ENCODE measurements at places on chromosomes 2 and 18.
A peak's percentile ranks its signal among the peaks of the same experiment; 100 is the strongest.

GRCh38 chr2:200905618-200906296 is 16.6 kb downstream of the NIF3L1 start:
- DNase-seq: no peak

- no peak for DNase-seq
These were observed 41.6 kb downstream of the CRACDL start for GRCh38 chr2:98894331-98895000.

DNA sequence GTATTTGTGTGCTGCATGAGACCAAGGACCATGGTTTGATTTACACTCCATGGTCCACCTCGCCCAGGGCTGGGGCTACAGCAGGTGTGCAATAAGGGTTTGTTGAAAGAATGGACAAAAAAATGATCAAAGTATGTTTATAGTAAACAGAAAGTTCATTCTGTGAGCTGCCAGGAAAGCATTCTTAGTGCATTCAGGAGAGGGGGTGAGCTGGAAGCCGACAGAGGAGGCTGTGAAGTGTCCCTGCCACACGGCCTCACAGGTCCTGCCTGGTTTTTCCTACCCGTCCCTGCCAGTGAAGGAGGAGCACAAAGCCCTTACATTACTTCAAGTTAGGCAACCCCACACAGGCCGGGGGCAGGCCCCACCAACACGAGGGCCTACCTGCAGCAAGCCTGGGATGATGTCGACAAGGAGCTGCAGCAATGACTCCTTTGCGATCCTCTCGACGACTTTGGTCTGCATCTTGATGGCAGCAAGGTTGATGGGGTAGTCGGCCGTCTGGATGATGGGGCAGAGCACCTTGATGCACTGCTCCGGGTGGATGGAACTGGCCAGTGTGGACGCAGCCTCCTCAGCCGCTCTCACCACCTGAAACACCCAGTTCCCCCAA is 63.2 kb upstream of the TFCP2L1 start:
- DNase-seq: no peak

DNA sequence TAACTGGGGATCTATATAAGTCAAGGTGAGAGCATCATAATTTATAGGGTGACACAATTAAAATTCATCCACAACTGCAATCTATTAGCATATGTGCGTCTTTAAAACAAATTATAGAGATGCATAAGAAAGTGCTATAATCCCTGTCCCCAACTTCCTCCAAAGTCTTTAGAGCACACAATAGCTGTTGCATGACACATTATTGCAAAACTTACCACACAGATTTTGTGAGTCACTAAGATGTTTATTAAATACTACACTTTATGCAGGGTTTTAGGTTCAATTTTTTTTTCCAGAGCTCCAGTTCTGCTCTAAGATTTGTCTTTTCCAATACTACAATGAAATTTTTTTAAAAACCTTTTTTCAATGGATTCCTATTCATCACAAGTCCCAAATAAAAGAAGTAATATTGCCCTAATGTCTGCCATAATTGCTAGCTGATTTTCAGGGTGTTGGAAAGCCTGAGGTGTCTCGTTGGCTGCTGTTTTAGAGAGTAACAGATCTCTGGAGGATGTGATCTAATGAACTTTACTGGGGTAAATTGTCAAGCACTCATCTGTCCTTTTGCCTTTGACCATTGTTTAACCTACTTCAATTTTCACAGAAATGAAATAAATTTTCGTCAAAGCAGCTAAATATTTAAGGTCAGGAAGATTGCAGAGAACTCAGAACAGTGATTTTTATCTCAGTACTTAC is 250.5 kb upstream of the NETO1 start:
- peak; percentile 10 for DNase-seq

DNA sequence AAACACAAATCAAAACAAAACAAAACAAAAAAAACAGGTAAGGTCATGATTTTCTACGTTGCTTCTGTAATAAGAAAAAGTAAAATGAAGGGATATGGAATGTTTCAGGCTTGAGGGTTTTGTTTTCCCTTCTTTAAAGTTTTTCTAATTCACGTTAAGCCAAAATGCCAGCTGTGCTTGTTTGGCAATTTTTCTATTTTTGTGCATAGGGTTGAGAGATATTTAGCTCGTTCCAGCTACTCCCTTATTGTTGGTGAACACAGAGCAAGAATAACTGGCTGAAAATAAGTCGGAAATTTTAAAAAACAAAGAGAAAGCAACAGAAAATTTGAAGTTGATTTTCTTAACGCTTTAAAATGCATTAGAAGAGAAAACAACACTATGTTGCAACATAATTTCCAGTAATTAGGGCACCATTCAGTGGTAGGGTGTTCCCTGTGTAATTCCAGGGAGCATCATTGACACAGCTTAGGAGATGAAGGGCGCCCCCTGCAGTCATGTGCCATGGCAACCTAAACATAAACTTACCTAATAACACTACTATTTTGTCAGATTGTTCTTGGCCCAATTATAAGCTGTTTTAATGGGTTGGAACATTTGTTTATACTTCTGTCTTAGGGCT is 99.5 kb downstream of the DTNA start:
- no peak for DNase-seq

GRCh38 chr18:59311631-59312030 is 6.8 kb downstream of the CPLX4 start:
- peak; percentile 37 for DNase-seq

DNA sequence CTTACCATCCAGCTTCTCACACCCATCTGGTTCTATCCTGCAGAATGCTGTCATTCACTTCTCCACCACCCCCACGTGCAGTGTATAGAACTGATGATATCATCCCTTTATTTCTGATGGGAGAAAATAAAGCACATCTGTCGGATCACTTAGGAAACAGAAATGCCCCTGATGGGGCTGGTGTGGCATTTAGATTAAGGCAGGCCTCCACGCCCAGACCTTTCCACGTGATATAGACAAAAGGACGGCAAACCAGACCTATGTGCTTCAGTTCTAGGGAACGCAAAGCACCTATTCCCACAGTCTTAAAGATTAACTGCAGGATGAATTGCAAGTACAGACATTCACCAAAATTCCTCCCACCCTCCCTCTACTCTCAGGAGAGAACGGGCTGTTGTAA is 27.6 kb upstream of the CABLES1 start:
- DNase-seq: no peak

- DNase-seq: no peak
These were observed at the start of gene IAH1 for GRCh38 chr2:9474361-9475057. Gene IAH1, plus strand, starts transcription at chr2:9474551. Its CDS starts 16 bp downstream, at chr2:9474567.

DNA sequence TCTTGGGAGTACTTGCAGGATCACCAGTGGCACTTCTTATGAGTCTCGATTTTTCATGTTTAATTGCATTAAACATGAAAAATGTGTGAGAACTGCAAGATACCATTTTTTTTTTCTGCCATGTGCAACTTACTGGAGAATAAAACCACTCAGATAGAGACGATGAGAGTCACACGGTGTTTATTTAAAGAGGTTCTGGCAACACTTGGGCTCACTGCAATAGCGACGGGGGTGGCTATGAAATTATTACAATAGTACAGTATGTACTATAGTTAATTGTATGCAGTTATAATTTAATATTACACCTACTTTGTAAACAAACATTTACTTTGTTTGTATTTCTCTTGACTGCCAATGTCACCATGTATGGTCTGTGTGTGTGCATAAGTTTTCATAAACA is 479.8 kb downstream of the NUP35 start:
- no peak for DNase-seq

GRCh38 chr2:241854342-241855244 is 4.1 kb downstream of the PDCD1 start:
- no peak for DNase-seq

DNA sequence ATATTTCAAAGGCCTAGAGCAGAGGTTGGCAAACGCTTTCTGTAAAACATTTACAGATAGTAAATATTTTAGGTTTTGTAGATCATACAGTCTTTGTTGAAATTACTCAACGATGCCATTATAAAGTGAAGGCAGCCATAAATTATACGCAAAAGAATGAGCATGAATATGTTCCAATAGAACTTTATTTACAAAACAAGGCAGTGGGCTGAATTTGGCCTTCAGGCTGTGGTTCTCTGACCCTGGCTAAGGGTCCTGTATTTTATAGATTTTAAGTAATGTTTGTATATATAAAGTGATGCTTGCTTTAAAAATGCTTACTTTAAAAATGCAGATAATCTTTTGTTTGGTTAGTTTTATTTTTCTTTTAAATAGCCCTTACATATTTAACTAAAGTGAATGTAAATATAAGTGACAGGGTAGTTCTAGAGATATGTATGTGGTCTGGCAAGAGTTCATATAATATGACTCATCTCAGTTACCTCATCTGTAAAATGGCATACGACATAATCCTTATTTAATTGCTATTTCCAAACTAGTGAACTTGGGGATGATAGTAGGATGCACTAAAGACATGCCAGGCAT is 51.7 kb upstream of the ATP5MC3 start:
- peak; percentile 16 for DNase-seq

DNA sequence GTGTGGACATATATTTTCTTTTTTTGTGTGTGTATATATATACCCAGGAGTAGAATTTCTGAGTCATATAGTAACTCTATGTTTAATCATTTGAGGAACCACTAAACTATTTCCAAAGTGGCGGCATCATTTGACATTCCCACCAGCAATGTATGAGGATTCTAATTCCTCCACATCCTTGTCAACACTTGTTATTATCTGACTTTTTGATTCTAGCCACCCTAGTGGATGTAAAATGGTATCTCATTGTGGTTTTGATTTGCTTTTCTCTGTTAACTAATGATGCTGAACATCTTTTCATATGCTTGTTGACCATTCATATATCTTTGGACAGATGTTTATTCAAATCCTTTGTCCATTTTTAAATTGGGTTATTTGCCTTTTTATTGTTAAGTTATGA is 120.3 kb downstream of the TGFA start:
- DNase-seq: no peak

DNA sequence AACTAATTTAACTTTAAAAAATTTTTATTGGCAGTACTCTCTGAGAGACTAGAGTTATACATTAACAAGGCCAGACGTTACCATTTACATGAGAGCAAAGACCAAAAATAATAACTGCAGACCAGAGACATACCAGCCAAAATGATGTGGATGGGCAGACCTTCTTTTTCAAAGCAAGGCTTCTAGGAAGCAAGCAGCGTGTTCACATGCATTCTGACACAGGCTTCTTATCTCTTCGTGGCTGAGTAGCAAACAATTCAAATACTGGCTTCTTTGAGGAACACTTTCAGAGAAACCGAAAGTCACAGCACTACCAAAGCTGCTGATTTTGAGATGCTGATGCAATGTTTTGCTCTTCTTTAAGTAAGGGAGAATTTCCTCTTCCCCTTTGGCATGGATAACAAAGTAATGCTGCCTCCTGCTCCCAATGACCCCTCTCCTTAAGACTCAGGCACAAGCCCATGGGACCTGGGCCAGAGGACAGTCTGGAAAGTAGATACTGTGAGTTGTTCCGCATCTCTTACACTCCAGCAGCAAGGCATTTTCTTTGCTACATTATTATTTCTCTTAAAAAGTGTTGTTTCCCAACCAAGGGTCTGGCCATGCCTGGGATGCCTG is 181.9 kb downstream of the MREG start:
- no peak for DNase-seq

DNA sequence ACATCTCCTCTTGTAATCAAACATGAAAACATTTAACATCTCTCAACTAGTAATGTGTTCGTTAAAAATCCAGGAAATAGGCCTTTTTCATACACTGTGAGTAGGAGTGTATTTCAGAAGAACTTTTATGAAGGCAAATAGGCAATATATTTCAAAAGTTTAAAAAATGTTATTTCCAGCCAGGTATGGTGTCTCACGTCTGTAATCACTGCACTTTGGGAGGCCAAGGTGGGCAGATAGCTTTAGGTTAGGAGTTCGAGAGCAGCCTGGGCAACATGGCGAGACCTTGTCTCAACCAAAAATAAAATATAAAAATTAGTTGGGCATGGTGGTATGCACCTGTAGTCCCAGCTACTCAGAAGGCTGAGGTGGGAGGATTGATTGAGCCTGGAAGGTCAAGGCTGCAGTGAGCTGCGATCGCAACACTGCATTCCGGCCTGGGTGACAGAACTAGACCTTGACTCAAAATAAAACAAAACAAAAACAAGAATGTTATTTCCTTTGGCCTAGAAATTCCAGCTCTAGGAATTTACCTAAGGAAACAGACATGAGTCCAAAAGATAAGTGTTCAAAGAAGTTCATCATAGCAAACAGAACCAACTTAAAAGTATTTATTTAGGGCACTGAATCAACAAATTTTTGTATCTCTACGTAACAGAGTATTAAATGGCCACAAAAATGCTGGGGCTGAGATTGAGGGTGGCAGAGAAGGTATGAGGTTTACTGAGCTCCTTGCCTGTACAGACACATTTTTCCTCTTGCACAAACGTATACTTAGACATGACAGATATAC is 14.9 kb downstream of the RBKS start:
- no peak for DNase-seq

GRCh38 chr2:171227066-171227782 is 66.5 kb upstream of the TLK1 start:
- DNase-seq: no peak

GRCh38 chr2:164371916-164372315 is 249.4 kb downstream of the GRB14 start:
- DNase-seq: no peak

- DNase-seq: no peak
These were observed 828.7 kb downstream of the BCL11A start for GRCh38 chr2:59724746-59725145.

- no peak for DNase-seq
These were observed 24.7 kb upstream of the NMUR1 start for GRCh38 chr2:231554748-231555545.

GRCh38 chr18:48179001-48179400 is 230.2 kb downstream of the ZBTB7C start:
- DNase-seq: no peak

DNA sequence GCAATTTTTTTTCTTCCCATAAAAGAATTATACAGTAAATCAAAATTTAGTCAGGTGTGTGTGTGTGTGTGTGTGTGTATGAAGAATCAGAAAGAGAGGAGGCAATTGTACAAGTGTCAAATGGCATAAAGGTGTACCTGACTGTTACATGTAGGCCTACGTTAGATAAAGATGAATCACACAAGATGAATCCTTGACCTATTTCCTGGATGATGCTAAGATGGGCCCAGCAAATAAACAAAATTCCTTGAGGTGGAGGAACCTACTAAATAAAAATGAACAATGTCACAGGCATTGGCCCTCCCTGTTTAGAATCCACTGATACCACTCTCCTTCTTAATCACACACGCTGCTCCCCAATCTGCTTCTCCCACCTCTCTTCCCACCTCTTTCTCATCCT is 79.7 kb upstream of the LRATD1 start:
- DNase-seq: no peak

DNA sequence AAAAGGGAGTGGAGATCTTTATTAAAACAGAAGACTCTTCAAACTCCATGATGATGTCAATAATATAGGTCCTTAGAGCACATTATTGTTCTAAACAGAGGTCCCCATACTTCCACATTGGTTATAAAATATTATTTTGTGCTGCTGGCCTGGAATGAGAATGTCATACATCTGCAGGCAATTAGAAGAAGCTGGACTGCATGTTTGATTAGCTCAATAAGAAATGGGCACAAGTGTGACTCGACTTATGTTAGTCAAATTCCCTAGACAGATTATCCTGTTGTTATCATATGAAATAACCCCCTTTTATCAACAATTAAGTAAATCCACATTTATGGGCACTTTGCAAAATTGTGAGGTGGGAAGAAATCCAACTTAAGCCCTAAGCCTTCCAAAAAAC is 8.8 kb downstream of the EFEMP1 start:
- DNase-seq: no peak

GRCh38 chr2:218854860-218855259 is 4.7 kb upstream of the WNT6 start:
- no peak for DNase-seq

- no peak for DNase-seq
These were observed 5.7 kb downstream of the HIBCH start for GRCh38 chr2:190313880-190314279.

GRCh38 chr2:128535953-128536352 is 217.3 kb upstream of the HS6ST1 start:
- DNase-seq: no peak

- DNase-seq: no peak
These were observed 34.3 kb upstream of the SNED1 start for GRCh38 chr2:240963868-240964703.

All from epithelial cell of prostate (primary cell).